ENCODE measurements at places on chromosomes 6 and 20.

DNA sequence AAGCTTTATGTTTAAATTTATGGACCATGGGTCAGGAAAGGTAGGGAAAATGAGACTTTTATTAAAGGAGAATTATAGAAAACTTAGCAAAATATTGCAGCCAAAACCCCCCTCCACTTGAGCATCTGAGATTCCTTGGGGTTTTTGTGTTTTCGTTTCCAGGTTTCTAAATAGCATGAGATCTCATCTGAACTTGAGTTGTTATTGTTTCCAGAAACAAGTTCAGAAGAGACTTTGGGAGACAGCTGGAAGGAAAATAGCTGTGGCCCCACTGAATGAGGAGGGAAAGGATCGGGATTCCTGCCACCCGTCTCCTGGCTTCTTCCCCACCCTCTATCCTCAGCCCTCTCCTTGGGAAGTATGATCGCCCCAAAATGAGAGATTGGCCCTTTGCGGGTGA, 75.5 kb downstream of the TBC1D7 start:
- no peak for DNase-seq

GRCh38 chr6:8506126-8506525, 70.8 kb upstream of the SLC35B3 start:
- no peak for DNase-seq

GRCh38 chr6:35392111-35392702, 49.8 kb downstream of the PPARD start:
- DNase-seq: no peak

- DNase-seq: no peak
These were observed 64.0 kb downstream of the PLCB1 start for GRCh38 chr20:8196096-8196495.

DNA sequence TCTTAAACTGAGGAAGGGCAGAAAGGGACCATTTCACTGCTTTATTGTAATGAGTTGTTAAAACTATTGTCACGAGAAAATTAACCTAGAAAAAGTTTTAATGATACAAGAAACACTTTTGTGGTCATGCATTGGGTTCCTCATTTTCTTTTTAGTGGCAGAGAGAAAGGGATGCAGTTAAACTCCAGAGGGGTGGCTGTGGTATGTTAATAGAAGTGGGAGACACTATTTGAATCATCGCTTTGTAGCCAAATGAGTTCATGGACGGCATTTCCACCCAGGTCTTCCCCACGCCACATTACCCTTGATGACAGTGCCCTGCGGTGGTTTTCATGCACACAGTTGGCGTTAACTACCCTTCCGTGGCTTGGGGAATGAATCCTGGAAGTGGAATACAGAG, 235.6 kb downstream of the PLCB1 start:
- DNase-seq: no peak

- no peak for DNase-seq
These were observed 2.6 kb downstream of the DUSP22 start for GRCh38 chr6:294656-295565.

GRCh38 chr6:162728197-162728596, 423 bp downstream of the PACRG start:
- no peak for DNase-seq

- DNase-seq: no peak
These were observed 235.2 kb upstream of the ASCC3 start for GRCh38 chr6:101116337-101116736.

DNA sequence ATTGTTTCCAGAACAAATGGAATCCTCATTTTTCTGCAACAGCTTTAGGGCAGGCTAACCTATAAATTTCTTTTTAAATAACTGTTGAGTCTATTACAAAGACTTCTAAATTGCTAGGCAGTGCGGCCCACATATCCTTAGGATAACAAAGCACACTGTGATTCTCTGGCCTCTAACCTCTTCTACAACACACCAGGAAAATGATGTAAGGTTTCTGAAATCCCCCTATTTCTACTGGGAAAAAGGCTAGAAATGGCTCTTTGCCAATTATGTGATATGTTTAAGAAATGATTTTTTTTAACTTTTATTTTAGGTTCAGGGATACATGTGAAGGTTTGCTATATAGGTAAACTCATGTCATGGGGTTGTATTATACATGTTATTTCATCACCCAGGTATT, 17.3 kb upstream of the NT5E start:
- DNase-seq: no peak

DNA sequence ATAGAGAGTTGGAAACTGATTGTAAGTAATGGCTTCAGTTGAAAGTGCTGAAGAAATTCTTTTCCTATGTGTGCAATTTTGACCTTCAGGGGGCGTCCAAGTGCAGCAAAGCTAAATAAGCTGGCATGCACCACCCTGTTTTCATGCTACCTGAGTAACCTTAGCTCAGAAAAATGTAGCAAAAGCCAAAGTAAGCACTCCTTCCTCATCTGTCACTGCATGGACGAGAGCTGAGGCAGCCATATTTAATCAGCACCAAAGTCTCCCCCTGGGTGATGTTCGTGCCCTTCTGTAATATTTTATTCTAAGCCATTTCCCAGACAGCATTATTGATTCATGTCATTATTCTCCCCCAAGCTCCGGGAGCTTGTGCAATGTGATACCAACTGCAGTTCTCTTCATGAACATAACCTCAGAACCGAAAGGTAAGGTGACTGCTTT, 123.1 kb downstream of the RPS12 start:
- no peak for DNase-seq
